ENCODE measurements at places on chromosomes 7 and 10. TPM values are rescaled to one million over a fixed set of nuclear protein-coding genes. Genes with fewer than 3 reads are reported as not detected.

Gene SEPHS1
- total RNA-seq = 51.3 TPM

Gene LRRC61
- total RNA-seq = 11.4 TPM

Gene EBLN1
- not detected for total RNA-seq

Gene ARL4A
- 27.5 TPM for total RNA-seq

Gene FEZF1
- not detected for total RNA-seq

Gene LGI1
- 0.47 TPM for total RNA-seq

Gene MRLN
- total RNA-seq = not detected

Gene NEBL
- total RNA-seq = 14.1 TPM

Gene NUDCD3
- 105 TPM for total RNA-seq

Gene FAM25G
- total RNA-seq = not detected

Gene SMO
- 3.6 TPM for total RNA-seq

Gene CFAP46
- total RNA-seq = not detected

Gene VSTM4
- total RNA-seq = 1.2 TPM

Gene HMX3
- total RNA-seq = 0.35 TPM

Gene GDF2
- total RNA-seq = not detected

Gene SPDYE6
- total RNA-seq = not detected

Gene PTPRN2
- 14.7 TPM for total RNA-seq

Gene HOXA7
- 21.9 TPM for total RNA-seq

All from colonic mucosa (tissue), 4 donors.